ENCODE measurements at places on chromosomes 2 and 18. TPM values are rescaled to one million over a fixed set of nuclear protein-coding genes. Genes with fewer than 3 reads are reported as not detected.

Gene ST3GAL5
- 76.7 TPM for total RNA-seq

Gene SLC16A14
- 4.7 TPM for total RNA-seq

Gene MBP
- 78.9 TPM for total RNA-seq

Gene LRATD1
- 8.9 TPM for total RNA-seq

Gene PLCL1
- total RNA-seq = 7.7 TPM

Gene PTH2R
- total RNA-seq = not detected

Gene KCNE4
- 0.61 TPM for total RNA-seq

Gene UGT1A5
- total RNA-seq = not detected

Gene ZNG1B
- 30.2 TPM for total RNA-seq

Gene LONRF2
- total RNA-seq = 4.2 TPM

Gene TNFRSF11A
- total RNA-seq = 2.5 TPM

Gene KATNAL2
- total RNA-seq = 3.1 TPM

Gene IL36A
- not detected for total RNA-seq

Gene ARHGAP15
- total RNA-seq = 19.2 TPM

Gene LHCGR
- total RNA-seq = not detected

Gene CNTNAP5
- not detected for total RNA-seq

Gene RESP18
- not detected for total RNA-seq

Gene CDKL4
- 2.1 TPM for total RNA-seq

Gene KCNS3
- total RNA-seq = 47.8 TPM

Gene INPP5D
- total RNA-seq = 33.3 TPM

Gene PFN4
- 1.5 TPM for total RNA-seq

Gene TRAK2
- 78.0 TPM for total RNA-seq

Gene LRRTM1
- total RNA-seq = not detected

Gene ZSWIM2
- total RNA-seq = not detected

Gene TAF1B
- 19.5 TPM for total RNA-seq

Gene GPR35
- 3.4 TPM for total RNA-seq

Gene INHBB
- 12.3 TPM for total RNA-seq

Gene SERPINB3
- total RNA-seq = not detected

Gene DSG4
- not detected for total RNA-seq

Gene EMILIN1
- 84.6 TPM for total RNA-seq

Gene PDCL3
- 21.6 TPM for total RNA-seq

Gene CD207
- total RNA-seq = 3.6 TPM

Gene EVX2
- total RNA-seq = not detected

Gene DPYSL5
- total RNA-seq = not detected

Gene CPS1
- total RNA-seq = 3.1 TPM

Gene AKAIN1
- not detected for total RNA-seq

Gene ASB1
- total RNA-seq = 26.6 TPM

Gene C2orf49
- total RNA-seq = 18.0 TPM

Gene HOXD8
- total RNA-seq = 2.6 TPM

Gene COL4A4
- total RNA-seq = 36.1 TPM

Gene UGT1A4
- not detected for total RNA-seq

Gene SLC9A2
- total RNA-seq = 0.58 TPM

Gene ZNF514
- total RNA-seq = 19.8 TPM
